CD8-positive, alpha-beta T cell (primary cell): ENCODE measurements at places on chromosomes 12 and 14.

- no peak for DNase-seq
Measured at GRCh38 chr14:64109819-64110554, 184.2 kb downstream of the ESR2 start.

DNA sequence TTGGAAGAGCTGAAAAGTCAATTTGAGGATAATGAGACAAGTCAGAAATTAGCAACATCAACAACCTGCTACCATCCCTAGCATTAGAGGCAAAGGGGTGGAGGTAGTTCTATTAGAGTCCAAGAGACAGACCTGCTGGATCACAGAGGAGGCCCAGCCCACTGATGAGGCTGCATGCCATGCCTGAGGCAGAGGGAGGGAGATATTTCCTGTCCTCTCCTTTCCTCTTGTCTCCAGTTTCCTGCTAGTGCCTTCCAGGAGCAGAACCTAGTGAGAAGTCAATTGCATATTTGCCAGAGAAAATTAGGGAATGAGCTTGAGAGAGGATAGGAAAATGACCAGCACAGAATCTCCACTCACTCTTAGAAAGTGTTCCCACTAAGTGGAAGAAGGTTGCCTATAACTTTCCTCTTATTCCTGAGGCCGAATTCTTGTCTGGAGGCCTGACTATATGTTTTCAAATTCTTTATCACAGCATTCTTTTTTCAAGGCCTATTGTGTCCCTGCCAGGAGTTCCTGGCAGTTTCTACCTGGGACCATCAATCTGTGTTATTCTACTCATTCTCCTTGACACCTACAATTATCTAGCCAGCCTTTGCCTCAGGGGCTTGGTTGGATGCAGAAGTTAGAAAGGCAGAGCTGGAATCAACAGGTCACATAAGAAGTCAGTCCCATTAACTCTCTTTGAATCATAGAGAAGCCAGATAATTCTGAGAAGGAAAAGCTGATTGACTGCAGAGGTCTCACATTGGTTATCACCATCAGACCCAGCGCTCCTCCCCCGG is 121.9 kb downstream of the EMP1 start:
- no peak for DNase-seq

DNA sequence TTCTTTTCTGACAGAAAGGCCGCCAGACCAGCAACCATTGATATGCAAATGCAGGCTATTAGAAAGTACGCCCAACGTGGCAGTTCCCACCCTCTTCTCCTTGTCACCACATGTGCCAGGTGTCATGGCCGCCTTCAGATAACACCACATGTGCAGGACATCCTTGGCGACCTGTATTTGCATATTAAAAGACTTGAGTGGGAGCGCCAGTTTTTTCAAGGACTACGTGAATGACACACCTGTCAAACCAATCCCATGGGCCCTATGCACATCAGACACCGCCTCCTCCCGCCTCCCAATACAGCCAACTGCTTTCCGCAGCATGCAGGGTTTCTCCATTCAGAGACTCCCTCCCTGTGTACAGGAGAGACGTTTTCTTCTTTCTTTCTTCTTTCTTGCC is 318.6 kb upstream of the FAR2 start:
- no peak for DNase-seq

DNA sequence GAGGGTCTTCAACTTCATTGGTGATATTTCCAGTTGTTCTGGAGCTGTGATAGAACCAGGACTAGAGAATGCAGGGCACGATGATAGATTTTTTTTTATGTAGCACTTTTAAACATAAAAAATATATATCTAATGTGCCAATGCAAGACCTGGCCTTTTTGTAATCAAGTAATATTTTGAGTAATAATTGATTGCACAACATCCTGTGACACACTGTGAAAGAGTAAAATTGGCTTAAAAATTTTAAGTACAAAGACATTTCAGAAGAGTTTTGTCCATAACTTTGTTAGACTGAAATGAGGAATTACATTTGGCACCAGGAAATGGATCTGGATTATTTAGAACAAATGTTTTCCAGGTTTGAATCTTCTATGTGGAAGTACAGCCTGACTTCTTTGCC is 22.1 kb downstream of the PRKCH start:
- DNase-seq: no peak

DNA sequence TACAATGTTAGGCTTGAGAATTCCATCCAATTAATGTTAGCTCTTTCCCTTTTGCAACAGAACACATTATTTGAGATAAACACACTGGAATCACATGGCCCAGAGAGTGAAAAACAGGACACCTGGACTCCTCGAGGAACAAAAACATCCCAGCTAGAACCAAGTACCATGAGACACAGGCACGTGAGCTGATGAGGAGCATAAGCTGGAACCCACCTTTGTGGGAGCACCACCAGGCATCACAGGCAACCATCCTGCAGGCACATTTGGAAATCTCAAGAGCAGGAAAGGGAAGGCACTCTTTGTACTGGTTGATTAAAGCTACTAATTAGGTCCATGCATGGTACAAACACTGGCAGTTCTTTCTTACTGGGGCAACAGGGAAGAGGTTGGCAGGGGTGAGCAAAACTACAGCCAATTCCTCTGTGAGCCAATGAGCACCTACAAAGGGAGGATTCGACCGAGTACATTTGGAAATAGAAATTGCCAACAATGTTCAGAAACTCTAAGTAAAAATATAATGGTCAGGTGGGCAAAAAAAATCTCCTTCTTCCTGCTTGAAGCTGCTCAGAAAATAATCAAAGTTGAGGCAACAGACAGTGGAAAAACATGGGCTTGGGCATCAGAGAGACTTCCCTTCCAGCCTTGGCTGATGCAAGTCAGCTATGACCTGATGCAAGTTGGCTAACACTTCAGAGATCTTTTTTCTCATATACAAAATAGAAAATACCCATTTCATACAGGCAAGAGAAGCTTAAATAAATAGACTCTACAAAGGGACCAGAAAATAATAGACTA is 216.7 kb downstream of the NUAK1 start:
- no peak for DNase-seq

- no peak for DNase-seq
Measured at GRCh38 chr14:99745307-99745951, 47.8 kb upstream of the EML1 start.

DNA sequence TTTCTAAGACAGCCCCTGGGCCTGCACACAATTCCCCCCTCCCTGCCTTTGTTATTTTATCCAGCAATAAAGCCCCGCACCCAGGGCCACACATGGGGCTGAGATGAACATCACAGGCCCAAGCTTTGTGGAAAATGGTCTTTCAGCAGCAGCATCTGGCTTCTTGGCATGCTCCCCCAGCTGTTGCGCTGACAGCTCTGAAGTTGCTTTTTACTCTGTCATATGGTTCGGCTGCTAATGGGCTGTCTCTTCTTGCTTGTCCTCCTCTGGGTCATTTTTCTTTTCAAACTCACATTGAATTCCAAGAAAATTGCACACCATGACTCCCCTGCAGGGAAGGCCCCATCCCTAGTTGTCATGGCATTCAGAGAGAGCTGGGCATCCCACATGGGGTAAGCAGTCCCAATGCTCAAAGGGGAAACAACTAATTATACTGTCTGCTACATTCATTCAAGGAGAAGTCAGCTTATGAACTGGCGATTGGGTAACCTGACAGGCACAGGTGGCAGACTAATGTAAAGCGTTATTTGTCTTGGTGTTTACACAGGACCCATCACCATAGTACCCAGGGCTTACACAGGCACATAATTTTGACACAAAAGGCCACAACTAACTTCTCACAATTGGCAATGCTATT is 74.0 kb upstream of the CDKN3 start:
- DNase-seq: no peak

GRCh38 chr14:59482541-59483331 is 1.5 kb downstream of the L3HYPDH start:
- DNase-seq: no peak

DNA sequence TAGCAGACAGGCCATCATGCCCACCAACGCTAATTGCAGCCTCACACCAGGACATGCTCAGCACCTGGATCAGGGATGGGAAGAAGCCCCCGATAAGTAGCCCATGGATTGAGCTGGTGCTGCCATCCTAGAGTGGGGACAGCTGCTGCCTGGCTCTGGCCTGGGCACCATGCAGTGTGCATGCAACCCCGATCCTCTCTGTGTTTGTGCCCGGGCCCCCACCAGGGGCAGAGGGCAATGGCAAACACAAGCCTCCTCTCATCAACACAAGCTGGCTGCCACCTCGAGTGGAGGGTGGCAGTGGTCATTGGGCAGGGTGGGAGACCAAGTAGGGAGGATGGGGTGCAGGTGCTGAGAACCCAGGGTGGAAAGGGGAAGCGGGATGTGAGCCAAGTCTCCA is 23.3 kb upstream of the SOCS2 start:
- no peak for DNase-seq

DNA sequence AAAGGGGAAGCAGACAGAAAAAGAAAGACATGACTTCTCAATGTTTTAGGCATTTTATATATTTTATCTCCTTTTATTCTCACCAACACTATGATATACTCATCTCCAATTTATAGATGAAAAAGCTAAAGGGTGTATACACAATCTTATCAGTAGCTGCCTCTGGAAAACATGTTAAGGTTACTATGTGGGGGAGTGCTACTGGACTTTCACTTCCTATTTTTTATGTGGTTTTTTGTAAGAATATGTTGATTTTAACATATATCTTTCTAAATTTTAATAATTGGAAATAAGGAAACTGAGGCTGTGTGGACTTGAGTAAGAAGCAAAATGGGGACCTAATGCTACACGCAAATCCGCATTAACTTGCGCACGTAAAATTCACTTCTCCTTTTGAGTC is 99.6 kb upstream of the PDE3A start:
- no peak for DNase-seq

GRCh38 chr14:99231850-99232713 is 39.9 kb downstream of the BCL11B start:
- peak; percentile 70 for DNase-seq

GRCh38 chr12:70772836-70773235 is 135.6 kb upstream of the PTPRB start:
- no peak for DNase-seq

DNA sequence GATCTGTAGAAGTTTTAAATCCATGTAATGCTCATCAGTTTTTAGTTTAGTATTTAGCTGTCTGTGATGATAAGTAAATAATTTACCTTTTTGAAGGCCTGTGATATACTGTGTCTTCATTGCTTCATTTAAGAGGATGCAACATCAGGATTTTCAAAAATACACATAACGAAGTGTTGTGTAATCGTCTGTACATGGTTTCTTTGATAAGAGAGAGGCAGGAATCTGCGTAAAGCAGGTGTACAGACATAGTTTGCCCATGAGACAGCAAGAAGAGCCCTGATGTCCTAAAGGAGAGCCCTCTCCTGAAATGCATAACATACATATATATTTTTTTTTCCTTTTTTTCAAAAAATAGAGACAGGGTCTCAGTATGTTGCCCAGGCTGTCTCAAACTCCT is 44.8 kb downstream of the RASSF3 start:
- DNase-seq: no peak

DNA sequence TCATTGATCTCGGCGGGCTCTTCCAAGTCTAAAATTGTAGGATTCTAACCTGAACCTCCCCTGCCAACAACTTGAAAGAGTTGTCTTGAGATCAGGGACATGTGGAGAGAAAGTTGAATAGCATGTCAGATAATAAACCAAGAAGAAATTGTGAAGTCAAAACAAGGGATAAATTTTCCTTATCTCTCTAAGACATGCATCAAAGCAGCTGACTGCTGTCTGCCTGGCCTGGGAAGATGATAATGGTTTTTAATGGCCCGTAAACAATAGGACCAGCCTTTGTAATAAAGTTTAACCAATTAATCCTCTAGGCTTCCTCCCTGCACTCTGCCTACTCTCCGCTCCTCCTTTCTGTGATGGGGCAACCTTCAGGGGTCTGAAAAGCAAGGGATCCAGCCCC is 67.9 kb downstream of the DPF3 start:
- no peak for DNase-seq

DNA sequence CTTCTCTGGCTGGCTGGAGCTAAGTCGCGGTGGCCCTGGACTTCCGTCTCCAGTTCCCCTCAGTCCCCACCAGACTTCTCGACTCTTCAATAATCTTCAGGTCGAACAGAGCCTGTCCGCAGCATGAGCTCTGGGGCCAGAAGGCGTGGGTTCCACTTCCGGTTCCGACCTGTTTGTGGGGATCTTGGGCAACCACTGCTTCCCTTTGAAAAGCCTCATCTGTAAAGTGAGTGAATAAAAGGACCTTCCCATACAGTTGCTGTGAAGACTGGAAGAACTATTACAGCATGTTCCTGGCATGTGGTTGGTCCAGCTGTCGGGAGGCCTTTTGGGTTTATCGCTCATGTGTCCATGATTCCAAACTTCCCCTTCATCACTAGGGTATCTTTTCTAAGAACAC is 19.4 kb downstream of the ADGRD1 start:
- no peak for DNase-seq

DNA sequence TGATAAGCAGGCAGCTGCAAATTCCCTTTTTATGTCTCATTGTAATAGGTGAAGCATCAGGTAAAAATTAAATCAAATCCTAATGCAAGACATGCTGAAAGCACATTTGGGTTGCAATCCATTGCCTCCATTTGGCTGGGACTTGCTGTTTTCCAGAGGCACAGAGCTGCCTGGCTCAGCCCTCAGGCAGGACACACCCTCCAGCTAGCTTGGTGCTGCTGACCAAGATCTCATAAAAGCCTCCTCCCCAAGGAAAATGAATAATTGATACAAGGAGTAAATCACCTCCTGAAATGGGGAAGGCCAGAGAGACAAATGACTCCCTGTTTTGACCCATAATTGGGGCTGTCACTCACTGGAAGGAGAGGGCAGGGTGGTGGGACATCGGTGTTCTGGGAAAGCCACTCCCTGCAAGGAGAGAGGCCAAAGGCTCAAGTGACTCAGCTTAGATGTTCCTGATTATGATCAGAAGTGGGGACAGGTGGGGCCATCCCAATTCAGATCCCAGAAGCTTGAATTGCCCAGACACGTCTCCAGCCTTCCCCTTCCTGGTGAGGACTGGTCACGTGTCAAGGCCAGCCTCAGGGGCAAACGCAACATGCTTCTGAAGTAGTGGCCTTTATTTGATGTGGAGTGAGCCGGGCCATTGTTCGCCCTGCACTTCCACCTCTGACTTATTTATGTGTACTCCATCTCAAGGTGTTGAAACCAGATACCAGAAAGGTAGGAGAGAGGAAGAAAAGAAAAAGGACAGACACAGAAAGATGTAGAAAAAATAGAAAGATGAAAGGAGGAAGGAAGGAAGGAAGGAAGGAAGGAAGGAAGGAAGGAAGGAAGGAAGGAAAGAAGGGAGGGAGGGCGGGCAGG is 773.7 kb downstream of the BCL11B start:
- no peak for DNase-seq
